ENCODE measurements at places on chromosomes 12 and 14. TPM values are rescaled to one million over a fixed set of nuclear protein-coding genes. Genes with fewer than 3 reads are reported as not detected.

NELL2 gene
- 13.2 TPM for total RNA-seq

GZMH gene
- 1.2 TPM for total RNA-seq

RAB21 gene
- total RNA-seq = 58.4 TPM

RNASE7 gene
- not detected for total RNA-seq

- H3K27me3 ChIP-seq = no peaks in the 10 kb centered on the region
- H3K36me3 ChIP-seq = no peaks in the 10 kb centered on the region
- peaks cover 28% of the 10 kb centered on the region for H3K4me1 ChIP-seq
- H3K27ac ChIP-seq = peak within 1 kb of the TSS; percentile 70
Observed at GRCh38 chr12:104049903-104050356, at the start of gene GLT8D2. TSS of gene GLT8D2 (minus strand) at chr12:104050187. CDS start at chr12:104019648, 30,539 bp downstream.

DNA sequence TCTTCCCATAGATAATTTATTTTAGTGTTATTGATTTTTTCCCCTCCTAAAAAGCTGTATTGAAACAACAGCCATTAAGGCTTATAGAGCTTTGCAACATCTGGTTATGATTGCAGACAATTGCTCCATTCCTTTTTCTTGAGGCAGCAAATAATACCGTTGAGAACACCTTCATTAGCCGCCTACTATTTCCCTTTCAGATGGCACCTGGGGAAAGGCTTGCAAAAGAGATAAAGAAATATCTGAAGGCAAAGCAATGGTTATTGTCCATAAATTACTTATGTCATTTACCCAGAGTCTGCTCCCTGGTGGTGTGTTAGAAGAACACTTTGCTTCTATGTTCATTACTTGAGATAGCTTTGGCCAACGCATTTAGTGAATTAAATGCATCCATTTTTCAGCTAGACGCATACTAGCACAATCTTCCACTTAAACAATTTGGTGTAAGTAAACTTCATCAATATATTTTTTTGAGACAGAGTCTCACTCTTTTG lies 377.8 kb downstream of the KCNH5 start:
- no peak overlapping the region for H3K4me3 ChIP-seq
- H3K4me1 ChIP-seq = peaks cover 9% of the 10 kb centered on the region
- H3K27me3 ChIP-seq = no peaks in the 10 kb centered on the region

DNA sequence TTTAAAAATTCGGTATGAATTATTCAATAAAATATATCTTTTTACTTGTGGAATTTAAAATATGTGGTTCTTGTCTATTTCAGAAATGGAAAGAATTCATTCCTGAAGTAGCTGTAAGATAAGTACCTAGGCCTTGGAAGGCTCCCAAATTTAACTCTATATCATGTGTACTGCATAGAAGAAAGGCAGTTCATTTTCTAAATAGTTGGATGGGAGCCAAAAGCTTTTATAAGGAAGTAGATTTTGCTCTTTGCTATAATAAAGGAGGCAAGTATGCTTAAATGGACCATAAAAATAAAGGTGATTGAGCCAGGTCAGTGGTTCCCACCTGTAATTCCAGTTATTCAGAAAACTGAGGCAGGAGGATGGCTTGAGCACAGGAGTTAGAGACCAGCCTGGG lies 187.5 kb downstream of the ATXN7L3B start:
- no peak for DNase-seq
- H3K4me1 ChIP-seq = no peaks in the 10 kb centered on the region
- H3K27me3 ChIP-seq = no peaks in the 10 kb centered on the region
- H3K27ac ChIP-seq = no peak overlapping the region
- H3K4me3 ChIP-seq = no peak overlapping the region
